ENCODE measurements at places on chromosomes 11 and 22.

DNA sequence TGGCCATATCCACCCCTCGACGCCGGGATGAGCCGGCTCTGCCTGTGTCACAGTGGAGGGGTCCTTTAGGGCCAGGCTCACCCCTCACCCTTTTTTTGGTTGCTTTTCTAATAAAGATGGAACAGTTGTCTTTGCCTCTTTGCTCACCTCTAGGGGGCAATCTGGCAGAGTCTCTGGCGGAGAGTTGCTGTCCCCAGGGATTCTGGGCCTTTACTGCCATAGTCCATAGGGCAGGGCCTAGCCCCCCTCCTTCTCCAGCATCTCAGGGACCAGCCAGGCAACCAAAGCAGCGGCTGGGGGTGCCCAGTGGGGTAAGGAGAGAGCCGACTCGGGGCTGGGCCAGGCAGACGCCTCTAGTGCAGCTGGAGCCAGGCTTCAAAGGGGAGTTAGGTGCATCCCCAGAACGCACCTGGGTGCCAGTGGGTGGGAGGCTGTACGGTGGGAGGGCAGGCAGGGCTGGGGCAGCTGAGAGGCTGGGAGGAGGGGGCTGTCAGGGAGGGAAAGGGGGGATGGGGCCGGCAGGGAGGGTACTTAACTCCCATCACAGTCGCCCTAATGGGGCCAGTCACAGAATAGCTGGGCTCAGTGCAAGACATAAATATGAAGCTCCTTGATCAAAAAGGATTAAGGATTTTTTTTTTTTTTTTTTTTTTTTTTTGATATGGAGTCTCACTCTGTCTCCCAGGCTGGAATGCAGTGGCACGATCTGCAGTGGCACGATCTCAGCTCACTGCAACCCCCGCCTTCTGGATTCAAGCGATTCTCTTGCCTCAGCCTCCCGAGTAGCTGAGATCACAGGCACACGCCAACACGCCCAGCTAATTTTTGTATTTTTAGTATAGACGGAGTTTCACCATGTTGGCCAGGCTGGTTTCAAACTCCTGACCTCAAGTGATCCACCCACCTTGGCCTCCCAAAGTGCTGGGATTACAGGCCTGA lies 2.5 kb upstream of the SUSD2 start:
- DNase-seq = no peak

DNA sequence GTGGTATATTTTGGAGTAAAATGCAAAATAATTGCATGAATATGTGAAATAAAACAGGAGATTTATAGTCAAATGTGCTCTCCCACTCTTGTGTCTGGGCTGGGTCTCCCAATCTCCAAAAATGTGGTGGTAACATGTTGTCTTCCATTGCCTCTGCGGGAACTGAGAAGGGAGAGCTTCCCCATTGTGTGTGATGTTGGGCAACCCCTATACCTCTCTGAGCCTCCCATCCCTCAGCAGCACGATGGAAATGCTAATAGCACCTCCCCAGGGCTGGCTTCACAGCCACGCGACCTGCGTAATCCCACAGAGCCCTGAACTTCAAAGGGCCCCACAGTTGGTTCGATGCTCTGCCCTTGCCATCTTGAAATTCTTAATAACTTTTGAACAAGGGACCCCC lies 72.0 kb downstream of the TP53I11 start:
- DNase-seq = no peak

GRCh38 chr22:37497062-37497599 lies 10.9 kb upstream of the MFNG start:
- peak; percentile 60 for DNase-seq

DNA sequence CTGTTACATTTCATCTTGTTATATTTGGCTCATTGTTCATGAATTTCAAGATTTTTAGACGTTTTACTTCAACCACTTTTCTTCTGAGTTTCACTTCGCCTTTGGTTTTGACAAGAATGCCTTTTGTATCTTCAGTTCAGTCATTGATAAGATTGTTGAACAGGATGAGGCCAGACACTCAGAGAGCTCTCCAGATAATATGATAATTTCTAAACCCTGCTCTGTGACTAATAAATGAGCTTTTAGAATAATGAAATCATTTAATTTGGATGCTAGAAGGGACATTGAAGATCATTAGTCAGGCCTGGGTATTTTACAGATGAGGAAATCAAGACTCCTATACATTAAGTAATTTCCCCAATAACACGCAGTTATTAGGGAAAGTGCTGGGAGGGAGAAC lies 37.2 kb upstream of the GRAMD1B start:
- DNase-seq = no peak

GRCh38 chr22:33658775-33659174 lies 261.5 kb downstream of the LARGE1 start:
- DNase-seq = peak; percentile 89

GRCh38 chr22:49785046-49785521 lies 42.6 kb downstream of the BRD1 start:
- no peak for DNase-seq

GRCh38 chr11:46202149-46202548 lies 75.3 kb upstream of the CREB3L1 start:
- no peak for DNase-seq

- DNase-seq = no peak
These were observed 43.2 kb downstream of the ST3GAL4 start for GRCh38 chr11:126398721-126399120.

DNA sequence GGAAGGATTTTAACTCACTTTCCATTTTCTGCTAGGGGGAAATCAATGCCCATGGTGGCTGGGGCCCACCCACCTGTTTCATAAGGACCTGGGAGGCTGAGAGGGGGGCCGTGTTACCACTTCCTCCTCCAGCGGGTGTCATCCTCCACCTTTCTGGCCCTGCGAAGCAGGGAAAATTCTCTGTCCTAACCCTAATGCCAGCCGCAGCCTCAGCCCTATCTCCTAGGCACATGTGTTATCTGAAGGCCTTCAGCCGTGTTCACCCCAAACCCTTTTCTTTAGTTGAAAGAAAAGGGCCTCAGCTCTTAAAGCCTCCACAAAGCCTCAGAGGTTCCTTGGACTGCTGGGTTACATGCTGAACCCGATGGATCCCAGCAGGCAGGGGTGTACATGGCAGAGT lies 55.4 kb upstream of the NECTIN1 start:
- DNase-seq = no peak

DNA sequence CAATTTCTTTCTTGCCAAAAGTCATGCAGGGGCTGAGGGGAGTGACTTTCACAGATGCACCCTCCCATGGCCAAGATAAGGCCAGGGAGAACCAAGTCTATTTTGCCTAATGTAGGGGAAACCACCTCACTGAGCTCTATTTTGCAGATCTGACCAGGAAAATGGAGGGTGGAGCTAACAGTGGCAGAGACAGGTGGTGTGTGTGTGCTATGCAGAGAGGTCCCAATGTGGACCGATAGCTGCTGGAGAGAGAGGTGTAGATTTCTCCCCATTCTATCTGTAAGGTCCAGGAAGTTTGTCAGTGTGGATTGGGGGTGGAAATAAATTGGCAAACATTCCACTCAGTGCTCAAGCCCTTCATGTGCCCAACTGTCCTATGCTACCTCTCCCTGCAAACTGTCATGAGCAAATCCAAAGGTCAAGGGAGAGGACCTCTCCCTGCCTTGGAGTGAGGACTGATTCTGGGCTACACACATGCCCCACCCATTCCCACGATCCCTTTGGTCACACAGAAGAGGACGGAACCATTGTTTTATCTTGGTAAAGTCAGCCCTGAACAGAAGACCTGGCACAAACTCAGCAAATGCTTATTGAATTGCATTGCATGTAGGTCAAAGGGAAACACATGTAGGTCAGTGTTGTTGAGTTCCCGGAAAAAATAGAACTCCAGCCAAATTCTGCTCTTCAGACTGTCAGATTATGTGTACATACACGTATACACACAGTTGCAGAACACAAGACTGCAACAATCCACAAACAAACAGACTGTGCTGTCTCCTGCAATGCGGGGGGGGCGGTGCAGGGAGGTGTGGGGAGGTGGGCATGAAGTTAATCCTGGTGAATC lies 65.9 kb downstream of the C11orf58 start:
- DNase-seq = no peak

GRCh38 chr22:38631724-38632123 lies 24.5 kb downstream of the FAM227A start:
- DNase-seq = no peak

- no peak for DNase-seq
These were observed 27.7 kb upstream of the OPCML start for GRCh38 chr11:133559833-133560471.

DNA sequence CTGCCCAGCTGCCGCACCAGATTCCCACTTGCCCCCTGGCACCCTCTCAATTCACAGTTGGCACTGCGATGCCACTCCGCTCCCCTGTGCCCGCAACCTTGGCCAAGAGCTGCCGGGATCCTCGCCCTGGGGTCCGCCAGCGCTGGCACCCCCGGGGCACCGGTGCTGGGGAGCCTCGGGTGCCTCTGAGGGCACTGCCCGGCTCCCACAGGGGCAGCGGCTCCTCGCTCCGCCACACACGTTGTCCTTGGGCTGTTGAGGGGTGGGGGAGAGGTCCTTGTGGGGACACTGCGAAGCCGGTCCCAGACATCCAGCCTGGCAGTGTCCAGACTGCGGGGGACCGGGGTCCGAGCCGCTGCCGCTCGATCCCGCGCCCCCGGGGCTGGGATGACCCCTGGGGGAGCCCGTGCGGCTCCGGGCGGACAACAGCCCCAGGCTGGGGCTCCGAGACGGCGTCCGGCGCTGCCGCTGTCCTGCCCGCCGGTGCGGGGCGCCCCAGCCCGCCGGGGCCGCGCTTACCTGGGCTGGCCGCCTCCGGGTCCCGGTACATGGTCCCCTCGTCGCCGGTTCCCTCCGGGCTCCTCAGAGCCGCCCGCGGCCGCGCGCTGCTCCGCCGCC lies 496 bp downstream of the SYT7 start:
- no peak for DNase-seq

GRCh38 chr11:77590194-77590782 lies 535 bp downstream of the AQP11 start:
- DNase-seq = no peak

DNA sequence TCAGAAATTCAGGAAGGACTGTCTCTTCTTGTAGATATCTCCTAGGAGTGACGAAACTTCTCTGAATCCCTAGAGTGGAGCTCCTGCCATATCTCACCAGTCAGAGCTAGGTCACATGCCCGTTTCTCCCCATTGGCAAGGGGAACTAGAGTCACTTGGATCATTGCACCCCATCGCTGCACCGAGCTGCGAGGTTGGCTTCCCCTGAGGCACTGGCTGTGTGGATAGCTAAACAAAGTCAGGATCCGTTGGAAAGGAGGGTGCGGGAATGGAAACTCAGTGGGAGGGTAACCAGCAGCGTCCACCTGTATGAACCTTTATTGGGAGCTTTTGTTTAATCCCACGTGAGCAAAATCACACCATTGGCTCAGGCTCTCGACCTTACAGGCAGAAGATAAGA lies 283.8 kb downstream of the BRD1 start:
- DNase-seq = no peak

- no peak for DNase-seq
These were observed 129.5 kb downstream of the SLC1A2 start for GRCh38 chr11:35289821-35290220.
